ENCODE measurements at places on chromosomes 7 and 10.

DNA sequence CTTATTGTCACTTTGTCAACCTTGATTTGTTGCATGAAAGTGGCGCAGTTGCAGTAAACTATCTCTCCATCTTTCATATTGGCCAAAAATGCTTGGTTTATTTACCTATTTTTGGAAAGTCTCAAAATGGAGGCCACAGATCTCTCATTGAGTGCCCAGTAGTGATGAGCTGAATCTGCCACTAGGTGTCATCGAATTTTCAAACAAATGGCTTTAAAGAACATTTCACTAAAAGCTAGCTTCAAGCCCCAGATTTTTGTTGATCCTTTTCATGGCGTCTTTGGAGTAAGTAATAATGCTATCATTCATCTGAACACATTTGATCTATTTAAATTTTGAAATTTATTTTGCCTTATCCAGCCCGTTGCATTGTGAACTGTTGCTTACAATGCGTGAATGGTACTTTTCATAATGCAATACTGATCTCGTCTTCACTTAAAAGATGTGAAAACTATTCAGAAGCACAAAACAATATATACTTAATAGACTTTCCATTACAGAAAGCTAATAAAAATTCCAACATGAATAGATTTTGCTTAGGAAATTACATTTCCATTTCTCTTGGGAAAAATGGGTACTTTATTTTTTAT lies 236.2 kb downstream of the DNAJB9 start:
- no peak for DNase-seq

GRCh38 chr10:113519681-113520115 lies 33.2 kb upstream of the HABP2 start:
- DNase-seq, result no peak

DNA sequence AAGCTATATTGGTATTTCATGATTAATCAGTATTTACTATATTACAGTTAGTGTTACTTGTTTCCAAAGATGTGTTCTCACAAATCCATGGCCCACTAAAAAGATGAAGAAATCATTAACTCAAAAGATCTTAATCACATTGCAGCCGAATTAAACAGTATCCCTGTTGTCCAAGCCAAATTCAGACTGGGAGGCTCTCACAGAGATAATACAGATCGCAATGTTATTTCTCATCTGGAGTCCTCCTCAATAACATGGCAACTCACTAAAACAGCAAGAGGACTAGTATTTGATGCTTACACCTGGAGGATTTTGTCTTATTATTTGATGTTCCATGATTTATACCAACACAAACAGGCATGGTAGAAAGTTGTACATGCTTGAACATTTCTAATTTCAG lies 23.4 kb downstream of the CYP51A1 start:
- DNase-seq, result no peak

DNA sequence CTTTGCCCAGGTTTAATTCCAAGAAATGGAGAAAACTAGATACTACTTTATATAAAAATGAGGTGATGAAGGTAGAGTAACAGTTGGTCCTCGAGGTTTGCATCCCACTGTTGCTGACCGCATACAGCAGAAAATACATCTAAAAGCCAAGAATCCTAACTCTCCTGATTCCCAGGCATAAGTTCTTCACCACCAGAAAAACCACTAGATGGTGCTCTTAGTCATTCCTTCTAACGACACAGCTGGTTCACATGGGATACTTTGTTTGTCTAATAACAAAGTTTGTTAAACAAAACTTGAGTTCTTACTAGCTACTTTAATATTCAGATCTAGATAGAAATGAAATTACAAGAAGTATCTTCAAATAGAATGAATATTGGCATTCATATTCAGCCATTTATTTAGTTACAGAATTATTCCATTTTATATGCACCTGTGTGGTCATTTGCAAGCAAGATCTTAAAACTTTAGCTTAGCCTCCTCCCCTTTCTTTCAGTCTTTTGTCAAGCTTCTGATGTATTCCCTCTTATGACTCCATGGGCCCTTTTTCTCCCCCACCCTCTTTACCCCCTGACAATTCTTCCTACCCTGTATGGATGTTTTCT lies 54.1 kb upstream of the CYP26C1 start:
- no peak for DNase-seq

DNA sequence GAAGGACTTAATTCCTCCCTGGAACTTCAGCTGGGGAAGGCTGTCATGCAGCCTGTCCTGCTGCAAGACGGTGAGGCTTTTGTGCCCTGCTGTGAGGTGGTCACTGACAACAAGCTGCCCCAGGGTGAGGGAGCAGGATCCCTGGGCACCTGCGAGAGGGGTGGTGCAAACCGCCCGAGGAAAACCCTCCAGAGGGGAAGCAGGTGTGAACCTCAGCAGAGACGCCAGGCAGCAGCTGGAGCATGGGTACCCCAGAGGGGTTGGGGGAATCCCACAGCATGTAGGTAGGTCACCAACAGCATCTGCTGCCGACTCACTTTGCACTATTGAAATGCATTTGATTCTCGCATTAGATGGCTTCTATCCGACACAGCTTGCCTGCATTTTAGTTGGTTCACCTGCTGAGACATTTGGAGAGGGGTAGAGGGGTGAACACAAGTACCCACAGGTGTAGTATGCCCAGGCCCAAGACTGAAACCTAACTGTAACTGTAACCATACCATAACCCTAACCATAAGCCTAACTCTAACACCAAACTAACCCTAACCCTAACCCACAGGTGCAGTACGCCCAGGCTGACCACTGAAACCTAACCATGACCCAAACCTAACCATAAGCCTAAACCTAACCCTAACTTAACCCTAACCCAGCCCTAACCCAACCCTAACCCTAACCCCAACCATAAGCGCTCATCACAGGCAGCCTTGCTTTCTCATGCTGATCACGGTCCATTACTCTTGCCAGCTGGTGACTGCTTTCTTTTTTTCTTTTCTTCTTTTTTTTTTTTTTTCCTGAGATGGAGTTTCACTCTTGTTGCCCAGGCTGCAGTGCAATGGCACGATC lies 85.9 kb downstream of the ELFN1 start:
- DNase-seq, result no peak

- no peak for DNase-seq
Measured at GRCh38 chr7:5139998-5140397, 50.0 kb upstream of the WIPI2 start.

GRCh38 chr10:24824536-24824935 lies 100.8 kb upstream of the ARHGAP21 start:
- no peak for DNase-seq

DNA sequence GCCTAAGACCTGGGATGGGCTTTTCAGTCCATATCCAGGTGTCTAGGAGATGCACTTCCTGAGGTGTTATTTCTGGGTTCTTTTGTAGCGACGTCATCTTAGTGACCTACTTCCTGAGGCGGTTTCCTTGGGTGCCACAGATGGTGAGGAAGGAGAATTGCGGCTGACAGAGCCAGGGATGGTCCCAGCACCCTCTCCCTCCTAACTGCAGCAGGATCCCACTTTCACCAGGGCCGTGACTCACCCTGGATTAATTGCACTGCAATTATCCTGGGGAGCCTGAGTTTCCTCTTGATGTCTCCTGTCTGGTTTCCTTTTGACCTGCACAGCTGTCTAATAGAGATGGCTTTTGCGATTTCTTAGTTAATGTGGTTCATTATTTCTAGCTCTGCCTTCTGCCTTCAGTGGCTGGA lies 271.7 kb downstream of the TCF7L2 start:
- DNase-seq, result no peak

DNA sequence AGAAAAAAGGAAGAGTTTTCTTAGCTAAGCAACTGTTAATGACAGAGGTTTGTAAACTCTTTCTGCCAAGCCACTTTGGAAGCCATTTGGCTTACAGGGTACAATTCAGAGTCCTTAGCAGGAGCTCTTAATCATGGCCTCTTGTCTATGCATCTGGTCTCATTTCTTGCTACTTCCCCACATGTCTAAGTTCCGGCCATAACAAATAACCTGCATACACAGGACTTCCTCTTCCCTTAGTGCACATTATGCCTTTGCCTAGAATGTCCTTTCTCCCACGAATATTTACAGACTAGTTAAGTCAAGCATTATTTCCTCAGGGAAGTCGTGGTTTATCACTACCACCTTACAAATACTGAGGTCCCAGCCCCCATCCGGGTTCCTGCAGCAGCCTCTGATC lies 8.6 kb upstream of the UPF2 start:
- DNase-seq, result no peak

- DNase-seq, result no peak
Measured at GRCh38 chr7:91683823-91684222, 196.7 kb downstream of the MTERF1 start.

DNA sequence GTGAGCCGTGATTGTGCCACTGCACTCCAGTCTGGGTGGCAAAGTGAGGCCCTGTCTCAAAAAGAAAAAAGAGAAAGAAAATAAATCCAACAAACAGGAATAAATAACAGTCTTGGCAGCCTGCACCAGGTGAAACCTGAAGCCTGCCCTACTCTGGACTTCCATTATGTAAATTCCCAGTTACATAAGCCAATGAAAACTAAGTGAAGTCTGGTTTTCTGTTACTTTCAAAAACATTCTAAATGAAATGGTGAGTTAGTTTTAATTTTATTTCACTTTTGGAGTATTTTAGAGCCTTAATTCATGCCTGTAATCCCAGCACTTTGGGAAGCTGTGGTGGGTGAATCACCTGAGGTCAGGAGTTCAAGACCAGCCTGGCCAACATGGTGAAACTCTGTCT lies 22.5 kb upstream of the HIBADH start:
- DNase-seq, result no peak

- no peak for DNase-seq
Measured at GRCh38 chr7:106218546-106218945, 66.2 kb downstream of the NAMPT start.

DNA sequence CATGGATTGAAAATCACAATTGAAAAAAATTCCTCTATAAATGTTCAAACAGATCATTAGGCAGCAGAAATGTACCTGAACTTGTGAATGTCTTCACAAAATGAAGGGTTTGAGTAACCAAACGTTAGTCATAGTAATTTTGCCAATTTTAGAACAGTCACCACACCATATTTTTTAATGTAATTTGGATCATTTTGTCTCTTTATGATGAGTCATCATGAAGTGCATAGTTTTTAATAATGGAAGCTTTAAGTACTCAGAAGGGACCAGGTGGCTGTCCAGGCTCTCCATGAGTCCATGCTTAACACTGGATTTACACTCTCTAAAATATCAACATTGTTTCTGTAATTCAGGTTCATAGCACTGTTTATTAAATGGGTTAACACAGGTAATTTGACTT lies 219.2 kb downstream of the ETV1 start:
- DNase-seq, result no peak

- DNase-seq, result no peak
Measured at GRCh38 chr7:92613720-92614119, 23.5 kb upstream of the FAM133B start.

Data from left colon (tissue), 2 donors.